ENCODE measurements at places on chromosomes 11 and 22.

GRCh38 chr11:15473954-15474837, 359.5 kb downstream of the INSC start:
- DNase-seq, result no peak

DNA sequence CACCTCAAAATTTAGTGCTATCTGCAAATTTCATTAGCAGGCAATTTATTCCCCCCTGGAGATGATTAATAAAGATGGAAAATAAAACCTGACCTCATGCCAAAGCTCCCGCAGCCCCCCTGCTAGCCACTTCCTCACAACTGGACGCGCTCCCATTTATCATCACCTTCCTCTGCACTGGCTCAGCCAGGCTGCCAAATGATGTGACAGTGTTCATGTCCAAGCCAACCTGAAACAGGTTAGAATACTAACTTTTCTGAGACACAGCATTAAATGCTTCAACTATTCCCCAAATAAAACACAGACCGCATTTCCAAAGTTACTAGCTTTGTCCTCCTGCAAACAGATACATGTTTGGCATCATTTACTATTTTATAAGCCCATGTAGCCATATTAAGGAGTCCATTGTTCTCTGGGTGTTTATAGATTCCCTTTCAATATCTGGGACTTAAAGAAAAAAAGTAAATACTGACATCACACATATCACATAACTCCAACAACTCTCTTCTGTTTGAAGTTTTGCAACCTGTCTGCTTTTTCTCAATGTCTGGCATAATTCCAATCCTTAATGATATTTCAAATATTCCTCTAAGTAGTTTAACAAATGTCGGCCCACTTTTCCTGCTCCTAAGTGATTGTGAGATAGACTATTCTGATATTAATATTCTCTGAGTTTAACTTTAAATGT, 829.7 kb upstream of the FAT3 start:
- DNase-seq, result no peak

DNA sequence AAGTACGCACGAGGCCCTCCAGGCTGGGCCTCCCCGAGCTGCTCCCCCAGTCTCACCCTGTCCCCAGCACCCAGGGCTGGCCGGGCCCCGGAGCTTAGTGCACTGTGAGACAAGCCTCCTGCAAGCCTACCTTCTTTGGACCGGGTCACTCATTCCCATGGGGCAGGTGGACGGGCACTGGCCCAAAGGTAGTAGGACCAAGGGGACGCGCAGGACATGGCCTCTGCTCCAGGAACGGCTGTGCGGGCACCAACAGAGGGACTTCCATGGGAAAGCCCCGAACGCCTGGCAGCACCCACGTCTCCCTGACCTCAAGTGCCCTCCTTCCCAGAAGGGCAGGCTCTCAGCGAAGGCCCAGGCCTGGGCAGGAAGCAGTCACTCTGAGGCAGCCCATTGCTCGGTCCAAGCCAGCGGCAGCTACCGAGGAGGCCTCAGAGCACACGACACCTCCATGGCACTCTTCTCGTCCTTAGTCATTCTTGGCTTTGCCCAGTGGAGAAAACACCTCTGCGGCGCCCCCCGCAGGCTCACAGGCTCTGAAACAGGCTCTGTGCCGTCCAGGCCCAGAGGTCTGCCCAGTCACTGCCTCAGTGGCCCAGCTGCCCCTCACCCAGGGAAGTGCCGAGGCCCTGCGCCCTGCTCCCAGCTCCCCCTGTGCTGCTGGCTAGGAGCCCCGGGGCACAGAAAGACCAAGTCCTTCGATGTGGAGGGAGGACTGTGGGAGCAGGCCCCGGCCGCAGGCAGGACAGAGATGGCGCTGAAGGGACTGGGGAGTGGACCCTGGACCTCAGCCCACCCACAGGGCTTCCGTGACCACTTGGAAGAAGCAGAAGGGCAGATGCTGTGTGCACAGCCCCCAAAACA, 3.8 kb downstream of the MOB2 start:
- DNase-seq, result no peak

- DNase-seq, result no peak
Measured at GRCh38 chr11:20327377-20327935, 36.1 kb upstream of the HTATIP2 start.

DNA sequence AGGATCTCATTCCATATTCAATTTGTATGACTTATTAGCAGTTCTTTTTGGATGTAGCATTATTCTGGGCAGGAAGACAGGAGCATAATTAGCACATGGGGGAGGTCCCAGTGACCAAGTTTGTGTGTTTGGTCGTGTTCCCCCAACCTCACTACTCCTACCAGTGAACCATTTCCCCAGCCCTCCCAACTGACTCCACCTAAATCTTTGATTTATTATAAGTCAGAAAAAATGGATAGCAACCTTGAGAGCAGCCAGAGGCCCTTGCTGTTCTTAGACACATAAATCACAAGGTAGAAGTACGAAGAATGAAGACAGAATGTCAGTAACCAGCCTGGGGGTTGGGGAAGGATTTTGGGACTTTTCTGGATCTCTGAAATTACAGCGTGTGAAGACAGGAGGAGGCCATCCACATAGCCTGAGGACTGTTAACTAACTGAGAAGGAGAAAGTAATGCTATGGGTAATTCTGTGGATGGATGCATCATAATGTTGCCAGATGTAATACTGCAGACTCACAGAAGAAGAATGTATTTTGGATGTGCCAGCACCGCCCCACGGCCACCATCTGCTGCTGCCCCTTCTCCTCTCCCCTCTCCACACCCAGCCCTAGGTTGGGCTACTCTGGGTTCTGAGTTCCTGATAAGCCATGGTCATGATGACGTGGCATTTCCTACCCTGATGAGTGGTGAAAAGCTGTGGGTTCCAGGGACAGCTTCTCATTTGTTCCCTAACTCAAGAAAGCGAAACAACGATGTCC, 124.3 kb upstream of the TTC12 start:
- DNase-seq, result no peak
